Regular cardiac myocyte (primary cell): ENCODE measurements at places on chromosomes 16 and 17. TPM values are rescaled to one million over a fixed set of nuclear protein-coding genes. Genes with fewer than 3 reads are reported as not detected.

TBC1D3I gene
- under 0.01 TPM in 1 of 2 replicates, not detected in the other for total RNA-seq

NLRC3 gene
- under 0.01 and 0.19 TPM in 2 replicates for total RNA-seq

OR3A3 gene
- not detected in 2 replicates for total RNA-seq

PLLP gene
- under 0.01 TPM in 1 of 2 replicates, not detected in the other for total RNA-seq

CDK5R1 gene
- total RNA-seq, result 0.56 and 2.1 TPM in 2 replicates

KRTAP9-9 gene
- total RNA-seq, result not detected in 2 replicates

TMEM114 gene
- total RNA-seq, result not detected in 2 replicates

TBC1D3G gene
- not detected in 2 replicates for total RNA-seq

PRSS27 gene
- total RNA-seq, result 0.19 and 0.56 TPM in 2 replicates

MYH3 gene
- 0.38 and 0.85 TPM in 2 replicates for total RNA-seq

TOX3 gene
- under 0.01 TPM in 1 of 2 replicates, not detected in the other for total RNA-seq

ABCC6 gene
- total RNA-seq, result 0.19 and 1.1 TPM in 2 replicates

WSCD1 gene
- 0.85 and 3.3 TPM in 2 replicates for total RNA-seq

CA10 gene
- not detected in 2 replicates for total RNA-seq

MSLN gene
- under 0.01 TPM in 1 of 2 replicates, not detected in the other for total RNA-seq

KRTAP2-1 gene
- total RNA-seq, result not detected in 2 replicates

FOXC2 gene
- 2.3 and 7.3 TPM in 2 replicates for total RNA-seq
